ENCODE measurements at places on chromosomes 12 and 14.

GRCh38 chr12:3131129-3131528 is 54.0 kb downstream of the TSPAN9 start:
- DNase-seq = no peak

- no peak for DNase-seq
These were observed 615.4 kb upstream of the MIS18BP1 start for GRCh38 chr14:45868377-45868776.

GRCh38 chr14:45091710-45092109 is 7.8 kb downstream of the PRPF39 start:
- no peak for DNase-seq

GRCh38 chr12:122659579-122659978 is 43.6 kb downstream of the HCAR2 start:
- peak; percentile 17 for DNase-seq

DNA sequence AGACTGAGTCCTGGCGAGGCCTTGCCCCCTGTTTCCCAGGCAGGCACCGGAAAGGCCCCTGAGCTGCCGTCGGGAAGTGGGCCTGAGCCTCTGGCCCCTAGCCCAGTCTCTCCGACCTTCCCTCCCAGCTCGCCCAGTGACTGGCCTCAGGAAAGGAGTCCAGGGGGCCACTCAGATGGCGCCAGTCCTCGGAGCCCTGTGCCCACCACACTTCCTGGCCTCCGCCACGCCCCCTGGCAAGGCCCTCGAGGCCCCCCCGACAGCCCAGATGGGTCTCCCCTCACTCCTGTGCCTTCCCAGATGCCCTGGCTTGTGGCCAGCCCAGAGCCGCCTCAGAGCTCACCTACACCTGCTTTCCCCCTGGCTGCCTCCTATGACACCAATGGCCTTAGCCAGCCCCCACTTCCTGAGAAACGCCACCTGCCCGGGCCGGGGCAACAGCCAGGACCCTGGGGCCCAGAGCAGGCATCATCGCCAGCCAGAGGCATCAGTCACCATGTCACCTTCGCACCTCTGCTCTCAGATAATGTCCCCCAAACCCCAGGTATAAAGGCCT is 10.9 kb downstream of the TNS2 start:
- DNase-seq = no peak

DNA sequence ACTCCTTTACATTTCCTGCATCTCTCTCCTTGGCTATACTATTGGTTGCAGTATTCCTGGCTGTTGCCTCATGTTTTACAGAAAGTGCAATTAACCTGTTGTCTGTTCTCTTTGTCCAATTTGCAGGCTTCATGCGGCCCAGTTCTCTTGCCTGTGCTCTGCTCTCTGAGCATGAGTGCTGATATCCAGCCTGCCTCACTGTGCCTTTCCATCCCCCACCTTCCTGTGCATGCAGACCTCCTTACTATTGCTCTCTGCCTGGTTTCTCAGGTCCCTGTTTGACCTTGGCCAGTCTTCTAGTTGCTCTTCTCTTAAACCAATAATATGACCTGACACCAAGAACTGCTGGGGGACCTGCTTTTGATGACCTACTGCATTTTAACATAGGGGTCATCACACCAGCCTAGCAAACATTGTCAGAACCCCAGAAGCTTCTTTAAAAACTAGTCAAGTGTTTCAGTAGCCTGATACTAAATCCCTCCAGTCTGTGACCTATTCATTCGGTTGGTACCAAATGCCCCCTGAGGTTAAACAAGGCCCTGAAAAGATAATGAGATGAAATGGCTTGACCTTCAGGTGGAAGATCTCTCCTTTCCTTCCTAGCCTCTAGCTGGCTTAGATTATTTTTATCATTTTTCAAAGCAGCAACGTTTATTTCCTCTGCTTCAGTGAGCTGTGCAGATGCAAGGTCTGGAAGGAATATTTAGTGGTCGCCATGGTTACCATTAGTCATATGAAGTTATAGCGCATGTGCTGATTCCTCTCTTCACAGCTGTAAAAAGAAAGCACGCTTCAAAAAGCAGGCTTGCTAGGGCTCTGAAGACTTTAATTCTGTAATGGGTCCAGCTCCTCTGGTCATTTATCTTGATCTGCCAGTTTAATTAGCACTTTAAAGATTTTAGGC is 216.5 kb downstream of the PHLDA1 start:
- no peak for DNase-seq

GRCh38 chr12:56221757-56222530 is at the start of gene RNF41:
TSS of gene RNF41 (minus strand) at chr12:56221922. CDS start at chr12:56214047, 7,875 bp downstream.
- peak; percentile 96 for DNase-seq

- DNase-seq = no peak
These were observed 288.2 kb downstream of the PAWR start for GRCh38 chr12:79402606-79403005.

DNA sequence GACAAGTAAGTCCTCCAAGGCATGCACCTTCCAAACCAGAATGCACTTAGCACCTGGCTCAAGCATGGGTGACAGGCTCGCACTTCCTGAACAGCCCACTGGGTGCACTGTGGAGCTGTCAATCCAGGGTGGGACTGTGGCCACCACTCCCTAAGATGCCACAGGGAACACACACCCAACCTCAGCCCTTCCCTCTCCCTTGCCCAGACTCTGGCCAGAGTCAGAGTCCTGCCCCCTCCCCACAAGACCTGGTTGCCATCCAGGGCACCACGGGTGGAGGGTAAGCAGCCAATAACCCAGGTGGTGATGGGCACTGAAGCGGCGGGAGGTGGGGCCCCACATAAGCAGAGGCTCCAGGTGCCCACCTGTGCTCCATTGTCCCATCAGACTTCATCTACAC is 160.6 kb downstream of the MYRFL start:
- peak; percentile 43 for DNase-seq

DNA sequence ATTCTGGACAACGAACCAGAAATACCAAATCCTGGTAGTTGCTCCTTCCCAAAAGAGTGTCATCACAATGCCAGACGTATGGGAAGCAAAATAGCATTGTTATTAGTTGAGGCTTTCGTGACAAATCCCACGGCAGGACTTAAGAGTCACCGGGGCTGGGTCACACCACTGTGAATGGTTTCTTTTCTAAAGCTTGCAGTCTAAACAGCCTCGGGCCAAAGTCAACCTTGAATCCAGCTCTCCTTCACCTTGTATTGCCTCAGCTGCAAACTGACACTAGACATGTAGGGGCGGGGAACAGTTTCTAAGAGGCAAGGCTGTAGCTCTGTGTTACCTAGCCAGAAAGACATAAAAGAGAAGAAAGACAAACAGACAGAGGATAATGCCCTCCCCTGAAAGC is 734.8 kb downstream of the MED13L start:
- DNase-seq = no peak

GRCh38 chr12:130859161-130859560 is 12.7 kb upstream of the RAN start:
- DNase-seq = no peak

GRCh38 chr12:119444462-119445044 is 110.0 kb downstream of the CCDC60 start:
- DNase-seq = peak; percentile 80

DNA sequence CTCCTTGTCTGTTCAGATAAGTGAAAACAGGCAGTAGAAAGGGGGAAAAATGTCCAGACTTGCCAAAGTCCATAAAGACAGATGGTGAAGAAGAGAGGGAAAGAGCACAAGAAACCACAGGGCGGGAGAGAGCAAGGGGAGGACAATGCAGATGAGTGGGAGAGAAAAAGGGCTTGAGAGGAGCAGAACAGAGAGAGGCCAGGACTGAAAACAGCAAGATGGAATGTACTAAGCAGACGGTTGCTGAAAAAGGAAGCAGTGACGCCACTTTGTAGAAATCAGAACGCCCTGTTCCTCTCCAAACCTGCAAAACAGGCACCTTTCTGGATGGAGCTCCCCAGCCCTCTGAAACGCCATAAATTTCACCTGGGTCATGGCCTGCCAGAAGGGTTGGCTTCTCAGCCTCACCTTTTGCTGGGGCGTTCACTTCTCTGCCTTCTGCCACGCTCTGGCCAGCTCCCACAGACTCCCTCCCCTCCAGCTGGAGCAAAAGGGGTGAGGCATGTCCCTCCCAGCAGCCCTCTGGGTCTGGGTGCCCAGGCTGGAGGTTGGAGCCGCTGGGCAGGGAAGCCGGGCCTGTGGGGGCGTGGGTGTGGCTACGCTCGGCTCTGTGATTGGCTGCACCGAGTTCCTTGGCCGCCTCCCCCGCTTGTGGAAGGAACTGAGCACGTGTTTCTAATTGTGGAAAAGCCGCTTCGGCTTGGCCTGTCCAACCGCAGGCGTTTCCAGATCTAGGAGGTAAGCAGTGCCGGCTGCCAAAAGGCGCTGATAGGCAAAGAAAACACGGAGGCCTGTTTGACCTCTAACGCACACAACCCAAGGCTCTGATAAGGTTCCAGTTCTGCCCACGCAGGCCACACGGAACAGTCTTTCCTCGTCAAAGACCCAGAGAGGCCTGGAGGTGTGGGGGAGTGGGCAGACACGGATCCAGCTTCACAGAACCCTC is 29.3 kb downstream of the SLC7A8 start:
- DNase-seq = peak; percentile 76

GRCh38 chr14:24965934-24966578 is 83.9 kb downstream of the STXBP6 start:
- peak; percentile 20 for DNase-seq

GRCh38 chr12:64893961-64894360 is 69.5 kb downstream of the TBC1D30 start:
- DNase-seq = no peak

All from hematopoietic multipotent progenitor cell treated with erythropoietin and hydrocortisone succinate and interleukin-3 and kit ligand, for 8 days (in vitro differentiated cells).